ENCODE measurements at places on chromosomes 4 and X.

DNA sequence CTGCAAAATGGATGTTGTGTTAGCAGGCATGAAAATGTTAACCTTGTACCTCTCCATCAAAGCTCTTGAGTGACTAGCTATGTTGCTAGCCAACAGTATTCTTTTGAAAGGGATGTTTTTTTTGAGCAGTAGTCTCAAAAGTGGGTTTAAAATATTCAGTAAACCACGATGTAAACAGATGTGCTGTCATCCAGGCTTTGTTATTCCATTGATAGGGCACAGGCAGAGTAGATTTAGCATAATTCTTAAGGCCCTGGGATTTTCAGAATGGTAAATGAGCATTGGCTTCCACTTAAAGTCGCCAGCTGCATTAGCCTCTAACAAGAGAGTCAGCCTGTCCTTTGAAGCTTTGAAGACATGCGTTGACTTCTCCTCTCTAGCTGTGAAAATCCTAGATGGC lies 18.4 kb downstream of the FGF2 start:
- no peak for DNase-seq

- DNase-seq: no peak
Measured at GRCh38 chr4:148114436-148114835, 327.8 kb downstream of the NR3C2 start.

DNA sequence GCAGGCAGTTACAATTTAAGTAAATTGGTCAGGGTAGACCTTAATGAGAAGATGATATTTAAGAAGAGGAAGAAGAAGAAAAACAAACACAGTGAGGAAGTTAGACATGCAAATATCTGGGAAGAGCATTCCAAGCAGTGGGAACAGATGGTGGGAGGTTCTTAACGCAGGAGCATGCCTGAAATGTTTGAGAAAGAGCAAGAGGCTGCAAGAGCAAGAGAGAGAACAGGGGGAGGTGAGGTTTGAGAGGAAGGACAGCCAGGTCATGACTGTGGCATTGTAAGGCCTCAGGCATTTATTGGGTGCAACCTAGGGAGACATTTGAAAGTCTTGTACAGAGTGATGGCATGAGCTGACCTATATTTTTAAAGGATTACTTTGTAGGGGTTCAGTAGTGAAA lies 136.0 kb downstream of the UGT8 start:
- DNase-seq: no peak

DNA sequence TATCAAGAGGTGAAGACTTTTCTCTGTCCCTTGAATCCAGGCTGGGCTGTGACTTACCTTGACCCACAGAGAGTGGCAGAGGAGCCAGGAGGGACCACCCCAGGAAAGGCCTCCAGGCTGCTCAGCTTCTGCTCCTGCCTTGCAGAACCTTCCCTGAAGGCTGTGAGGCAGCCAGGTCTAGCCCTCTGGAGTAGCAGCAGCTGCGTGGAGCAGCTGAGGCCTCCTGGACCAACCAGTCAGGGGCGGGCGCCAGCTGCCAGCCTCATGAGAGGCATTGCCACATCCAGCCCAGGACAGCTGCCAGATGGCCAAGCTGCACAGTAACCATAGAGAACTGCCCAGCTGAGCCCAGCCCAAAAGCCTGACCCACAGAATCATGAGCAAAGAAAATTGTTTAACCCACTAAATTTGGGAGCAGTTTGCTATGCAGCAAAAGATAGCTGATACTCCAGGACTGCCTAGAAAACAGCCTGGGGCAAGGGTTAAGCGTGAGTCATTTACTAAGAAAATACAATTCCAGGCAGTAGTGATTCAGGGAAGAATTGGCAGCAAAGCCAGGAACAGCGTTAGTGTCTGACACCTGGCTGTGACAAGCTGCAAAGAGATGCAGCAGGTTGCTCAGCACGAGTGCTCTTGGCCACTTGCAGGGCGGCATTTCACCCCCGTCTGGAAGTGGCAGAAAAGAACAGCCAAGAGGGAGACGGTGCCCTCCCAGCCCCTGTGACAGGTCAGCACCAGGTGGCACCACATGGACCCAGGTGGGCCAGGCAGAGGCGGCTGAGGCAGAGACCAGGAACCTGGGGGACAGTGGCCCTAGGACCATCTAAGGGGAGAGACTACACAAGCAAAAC lies 14.7 kb upstream of the PDE6B start:
- peak; percentile 9 for DNase-seq

GRCh38 chr4:123783921-123784320 lies 387.3 kb downstream of the SPRY1 start:
- DNase-seq: no peak

GRCh38 chr4:58738375-58738774 lies 1628.2 kb upstream of the IGFBP7 start:
- DNase-seq: no peak
